ENCODE measurements at places on chromosomes 3 and 15.

GRCh38 chr3:147130461-147130860 is 275.9 kb downstream of the ZIC4 start:
- DNase-seq, result no peak

- DNase-seq, result no peak
These were observed 1087.1 kb upstream of the ALCAM start for GRCh38 chr3:104279617-104280016.

DNA sequence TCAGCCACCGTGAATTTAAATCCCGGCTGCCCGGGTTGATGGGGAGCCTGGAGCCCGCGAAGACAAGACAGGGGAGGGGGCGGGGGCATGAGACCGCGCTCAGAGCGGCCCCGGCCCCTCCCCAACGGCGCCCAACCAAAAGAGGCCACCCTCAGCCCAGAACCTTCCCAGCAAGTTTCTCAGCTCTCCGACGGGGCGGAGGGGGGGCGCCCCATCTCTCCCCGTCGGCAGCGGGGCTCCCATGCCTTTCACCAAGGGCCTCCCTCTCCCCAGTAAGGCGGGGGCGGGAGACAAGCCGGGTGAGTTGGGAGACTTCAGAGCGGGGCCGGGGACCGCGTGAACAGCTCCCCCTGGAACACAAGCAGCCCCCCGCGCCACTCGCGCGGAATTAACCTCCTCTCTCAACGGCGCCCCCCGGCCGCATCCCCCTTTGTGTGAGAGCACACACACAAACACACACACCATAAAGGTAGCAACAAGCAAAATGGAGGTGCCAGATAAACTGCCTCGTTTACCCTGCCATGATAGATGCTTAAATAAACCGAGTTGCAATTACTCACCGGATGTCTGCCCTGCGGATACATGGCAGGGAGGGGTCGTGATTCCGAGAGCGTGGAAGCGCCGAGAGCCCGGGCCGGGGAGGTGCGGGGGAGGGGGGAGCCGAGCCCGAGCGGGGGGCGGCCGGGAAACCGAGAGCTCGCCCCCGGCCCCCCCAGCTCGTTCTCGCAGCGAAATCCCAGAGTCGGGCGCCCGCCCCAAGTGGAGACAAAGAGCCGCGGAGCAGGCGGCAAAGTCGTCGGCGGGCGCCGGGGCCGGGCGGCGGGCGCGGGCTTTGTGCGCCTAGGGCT is 1.3 kb downstream of the TLE3 start:
- DNase-seq, result no peak

DNA sequence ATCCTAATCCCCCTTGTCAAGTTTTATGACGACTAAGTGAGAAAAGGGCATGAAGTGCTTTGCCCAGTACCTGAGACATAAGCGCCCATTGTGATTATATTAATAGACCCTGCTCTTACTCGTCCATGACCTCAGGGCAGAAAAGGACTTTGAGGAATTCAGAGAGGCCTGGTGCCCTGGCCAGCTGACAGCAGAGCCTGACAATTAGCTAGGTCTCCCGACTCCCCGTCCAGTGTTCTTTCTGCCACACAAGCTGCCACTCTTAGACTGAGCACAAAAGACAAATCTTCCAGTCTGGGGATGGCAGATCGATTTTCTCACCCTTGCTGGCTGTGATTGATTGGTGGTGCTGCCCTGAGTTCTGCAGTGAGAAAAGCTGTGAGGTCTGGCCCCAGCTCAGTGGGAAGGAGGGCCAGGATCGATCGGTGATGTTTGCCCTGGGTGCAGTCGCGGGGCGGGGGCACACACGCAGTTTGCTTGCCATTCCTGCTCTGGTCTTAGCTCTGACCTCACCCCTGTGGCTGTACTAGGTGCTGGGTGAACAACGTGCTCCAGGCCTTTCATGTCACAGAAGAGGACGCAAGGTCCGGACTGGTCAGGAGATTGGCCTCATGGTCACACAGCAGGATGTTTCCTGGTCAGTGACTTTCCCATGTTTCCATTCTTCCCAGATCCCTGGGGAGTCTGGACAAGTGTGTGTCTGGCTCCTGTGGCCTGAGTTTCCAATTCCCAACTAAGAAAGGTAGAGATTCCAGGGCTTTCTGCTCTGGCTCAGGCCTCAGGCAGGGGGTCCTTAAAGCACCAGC is 67.4 kb upstream of the TLE3 start:
- no peak for DNase-seq

GRCh38 chr3:18436213-18436612 is 11.1 kb upstream of the SATB1 start:
- DNase-seq, result no peak

GRCh38 chr3:61181874-61182273 is 69.4 kb downstream of the FHIT start:
- no peak for DNase-seq

GRCh38 chr3:144652573-144652972 is 681.0 kb downstream of the DIPK2A start:
- no peak for DNase-seq

- DNase-seq, result no peak
These were observed 72.3 kb downstream of the ZNF609 start for GRCh38 chr15:64532521-64533315.

DNA sequence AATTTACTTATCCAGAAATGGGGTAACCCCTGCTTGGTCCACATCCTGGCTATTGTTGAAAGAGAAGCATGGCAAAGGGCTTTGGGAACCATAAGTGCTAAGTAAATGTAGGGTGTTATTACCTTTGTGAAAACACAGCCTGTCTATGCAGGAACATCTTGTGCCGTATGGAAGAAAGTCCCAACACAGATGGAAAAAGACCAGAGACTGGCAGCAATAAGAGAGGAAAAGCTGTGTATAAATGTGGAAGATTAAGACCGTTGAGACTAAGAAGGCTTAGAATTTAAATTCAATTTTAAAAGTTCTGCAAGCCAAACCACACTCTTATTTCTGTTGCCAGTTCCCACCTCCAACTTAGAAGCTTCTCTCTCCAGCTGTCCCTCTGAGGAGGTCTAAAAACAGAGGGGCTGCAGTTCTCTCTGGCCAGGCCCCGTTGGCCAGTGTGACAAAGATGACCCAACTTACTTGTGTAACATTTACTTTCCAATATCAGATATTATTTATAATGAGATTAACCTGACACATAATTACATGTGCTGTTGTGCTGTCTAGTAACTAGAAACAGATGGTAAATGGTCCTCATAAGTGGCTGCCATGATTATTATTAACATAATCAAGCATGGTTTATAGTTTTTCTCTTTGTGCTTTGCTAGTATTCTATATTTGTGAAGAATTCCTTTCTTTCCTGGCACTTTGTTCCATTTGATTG is 7.0 kb downstream of the MINDY4B start:
- DNase-seq, result no peak
